Lung (tissue), 17 donors: ENCODE measurements at places on chromosomes 2 and 18.

- DNase-seq = no peak
Measured at GRCh38 chr2:119810049-119810630, 50.4 kb downstream of the PTPN4 start.

DNA sequence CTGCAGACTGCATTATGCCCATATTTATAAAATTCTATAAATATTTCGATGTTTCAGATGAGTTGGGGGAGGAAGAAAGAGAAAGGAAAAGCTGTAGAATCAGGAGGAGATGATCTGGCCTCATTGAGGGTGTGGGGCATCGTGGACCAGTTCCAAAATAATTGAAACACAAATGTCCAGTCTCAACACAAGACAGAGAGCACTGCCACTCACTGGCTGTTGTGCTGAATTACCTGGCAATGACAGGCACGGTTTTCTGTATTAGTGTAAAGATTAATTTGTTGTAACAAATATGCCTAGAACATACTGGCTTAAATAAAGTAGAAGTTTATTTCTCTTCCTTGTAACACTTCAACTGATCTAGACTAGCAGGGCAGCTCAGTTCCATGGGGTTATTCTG lies 24.1 kb downstream of the POLE4 start:
- no peak for DNase-seq

DNA sequence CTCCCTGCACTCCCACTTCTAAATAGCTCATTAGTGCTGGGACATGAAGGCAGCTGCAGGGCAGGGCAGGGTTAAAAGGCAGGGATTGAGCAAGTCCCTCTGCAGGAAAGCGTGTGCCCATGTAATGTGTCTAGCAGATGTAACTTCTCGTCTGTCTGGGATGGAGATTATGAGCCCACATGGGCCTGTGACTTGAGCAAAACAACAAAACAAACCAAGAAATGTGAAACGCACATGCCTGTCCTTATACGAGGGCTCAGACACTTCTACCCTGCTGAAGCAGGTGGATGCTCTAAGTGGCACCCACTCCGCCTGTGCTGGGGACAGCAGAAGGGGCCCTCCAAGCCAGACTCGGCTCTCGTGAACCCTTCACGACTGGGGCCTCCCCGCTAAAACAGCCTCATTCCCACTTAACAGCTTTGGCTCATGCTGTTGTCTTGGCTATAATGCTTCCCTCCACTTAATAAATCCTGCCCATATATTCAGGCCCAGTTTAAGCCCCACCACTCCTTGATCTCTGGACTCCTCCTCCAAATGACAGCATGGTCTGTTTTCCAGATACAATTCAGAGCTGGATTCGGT lies 40.9 kb downstream of the TMEM247 start:
- DNase-seq = peak; percentile 79

DNA sequence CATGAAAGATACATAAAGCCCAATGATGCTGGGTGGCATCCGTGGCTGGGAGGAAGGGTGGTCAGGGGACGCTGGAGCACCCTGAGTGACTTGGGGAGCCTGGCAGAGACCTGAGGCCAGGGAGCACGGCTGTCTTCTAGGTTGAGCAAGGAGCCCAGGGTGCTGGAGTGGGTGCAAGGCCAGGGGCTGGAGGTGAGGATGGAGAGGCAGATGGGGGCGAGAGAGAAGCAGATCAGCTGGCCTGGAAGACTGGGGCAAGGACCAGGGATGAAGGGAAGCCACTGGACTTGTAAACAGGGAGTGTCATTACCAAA lies 52.2 kb downstream of the FAM178B start:
- no peak for DNase-seq

DNA sequence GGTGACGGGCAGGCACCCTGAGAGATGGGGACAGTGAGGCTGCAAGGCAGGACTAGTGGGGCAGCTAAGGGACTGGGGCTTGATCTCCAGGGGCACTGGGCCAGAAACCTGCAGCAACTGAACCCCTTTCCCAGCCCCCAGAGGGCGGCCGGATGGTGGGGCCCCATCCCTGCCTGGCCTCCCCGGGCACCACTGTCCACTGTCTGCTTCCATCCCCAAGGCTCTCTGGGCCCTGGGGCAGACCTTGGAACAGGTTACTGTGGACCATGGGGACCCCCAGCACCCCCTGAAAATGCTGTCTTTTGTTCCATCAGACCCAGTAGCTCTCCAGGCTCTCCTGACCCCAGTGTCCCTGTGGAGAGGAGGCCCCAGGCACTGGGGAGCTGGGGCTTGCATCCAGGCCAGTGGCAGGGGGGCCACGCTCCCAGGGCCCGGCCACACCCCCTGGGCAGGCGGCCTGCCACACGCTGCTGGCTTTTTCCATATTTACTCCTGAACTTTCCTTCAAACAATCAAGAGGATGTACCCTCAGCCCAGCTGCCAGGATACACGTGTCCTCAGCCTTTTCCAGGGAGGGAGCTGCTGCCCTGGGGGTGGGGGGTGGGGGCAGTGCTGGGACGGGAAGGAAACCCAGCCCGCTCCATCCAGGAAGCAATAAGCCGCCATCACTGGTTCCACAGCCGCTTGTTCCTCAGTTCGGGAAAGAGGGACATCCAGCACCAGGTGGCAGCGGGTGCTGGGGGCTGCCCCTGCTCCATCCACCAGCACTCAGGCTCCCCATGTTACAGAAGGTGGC lies 102.3 kb upstream of the ODC1 start:
- DNase-seq = peak; percentile 56

GRCh38 chr18:59041819-59042815 lies 97.6 kb upstream of the SEC11C start:
- DNase-seq = no peak

DNA sequence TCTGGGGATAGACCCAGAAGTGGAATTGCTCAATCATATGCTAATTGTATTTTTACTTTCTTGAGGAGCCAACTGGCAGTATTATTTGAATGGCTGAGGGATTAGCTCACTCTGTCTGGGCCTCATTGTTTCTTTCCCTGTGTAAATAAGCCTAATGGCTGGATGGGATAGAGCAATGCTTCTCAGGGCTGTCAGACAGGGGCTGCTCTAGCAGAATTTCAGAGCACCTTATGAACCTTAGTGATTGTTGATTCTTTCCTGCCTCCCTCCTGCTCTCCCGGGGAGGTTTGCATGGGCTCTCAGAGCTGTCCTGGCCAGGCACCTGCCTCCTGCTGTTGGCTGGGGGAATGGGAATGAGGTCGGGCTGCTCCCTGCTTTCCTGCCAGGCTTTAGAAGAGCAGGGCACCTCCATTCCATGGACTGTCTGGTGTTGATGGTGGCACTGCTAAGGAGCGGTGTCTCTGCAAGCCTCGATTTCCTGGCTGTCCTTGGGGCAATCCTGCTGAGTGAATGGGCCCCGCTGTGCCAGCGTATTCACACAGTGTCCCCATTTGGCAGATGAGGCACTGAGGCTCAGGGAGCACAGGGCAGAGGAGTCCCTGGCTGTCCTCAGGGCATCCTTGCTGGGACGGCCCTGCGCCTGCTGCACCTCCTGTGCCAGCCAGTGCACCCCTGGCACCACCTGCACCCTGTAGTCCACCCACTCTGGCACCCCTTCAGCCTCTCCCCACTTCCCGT lies 468.2 kb upstream of the HS6ST1 start:
- DNase-seq = peak; percentile 63

DNA sequence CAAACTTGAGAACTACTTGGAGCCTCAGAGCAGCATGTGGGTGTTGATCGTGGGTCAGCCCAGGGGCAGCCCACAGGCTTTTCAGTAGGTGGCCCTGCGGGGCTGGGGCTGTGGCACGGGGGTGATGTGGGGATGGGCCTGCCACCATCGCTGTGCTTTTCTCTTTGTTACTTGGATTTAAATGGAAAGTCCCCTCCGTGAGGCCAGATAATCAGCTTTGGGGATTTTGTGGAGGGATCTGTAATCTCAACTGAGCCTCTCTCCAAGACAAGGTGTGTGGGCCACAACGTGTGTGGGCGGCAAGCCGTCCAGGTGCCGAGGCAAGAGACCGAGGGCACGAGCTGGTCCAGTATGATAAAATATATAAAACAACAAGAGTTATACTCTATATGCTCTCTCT lies 16.7 kb downstream of the COLEC11 start:
- DNase-seq = no peak

GRCh38 chr18:11992096-11992790 lies 10.9 kb downstream of the IMPA2 start:
- DNase-seq = no peak

- no peak for DNase-seq
Measured at GRCh38 chr2:192044496-192044895, 150.2 kb downstream of the TMEFF2 start.

- DNase-seq = no peak
Measured at GRCh38 chr2:231300722-231301076, 94.8 kb upstream of the B3GNT7 start.

DNA sequence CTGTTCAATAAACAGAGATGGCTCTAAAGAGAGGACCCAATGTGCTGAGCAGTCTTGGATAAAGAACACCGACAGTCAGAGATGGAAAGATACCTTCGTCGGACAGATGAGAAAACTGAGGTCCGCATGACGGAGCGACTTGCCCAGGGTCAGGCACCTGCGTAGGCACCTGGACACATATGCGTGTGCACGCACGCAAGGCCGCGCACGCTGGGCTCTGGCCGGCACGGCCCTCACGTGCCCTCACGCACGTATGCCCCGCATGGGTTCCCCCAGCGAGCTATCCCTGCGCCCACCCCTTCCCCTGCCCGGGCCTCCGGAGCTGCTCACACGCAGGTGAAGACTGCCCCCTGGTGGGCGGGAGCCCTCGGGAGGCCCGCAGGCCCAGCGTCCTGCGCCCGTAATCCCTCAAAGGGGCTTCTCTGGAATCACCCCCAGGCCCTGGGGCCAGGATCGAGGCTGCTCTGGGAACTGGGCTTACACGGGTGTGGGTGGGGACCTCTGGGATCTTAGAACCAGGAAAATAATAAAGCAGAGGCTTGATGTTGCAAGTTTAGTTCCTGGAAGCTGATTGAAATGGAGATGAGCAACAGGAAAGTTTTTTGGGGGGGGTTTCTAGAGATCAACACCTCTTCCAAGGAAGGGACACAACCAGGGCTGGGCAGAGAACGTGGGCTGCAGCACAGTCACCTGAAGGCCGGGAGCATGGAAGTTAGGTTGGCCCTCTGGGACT lies 246.3 kb downstream of the TNS1 start:
- DNase-seq = peak; percentile 91

GRCh38 chr2:41965173-41965908 lies 82.5 kb upstream of the PKDCC start:
- DNase-seq = no peak

DNA sequence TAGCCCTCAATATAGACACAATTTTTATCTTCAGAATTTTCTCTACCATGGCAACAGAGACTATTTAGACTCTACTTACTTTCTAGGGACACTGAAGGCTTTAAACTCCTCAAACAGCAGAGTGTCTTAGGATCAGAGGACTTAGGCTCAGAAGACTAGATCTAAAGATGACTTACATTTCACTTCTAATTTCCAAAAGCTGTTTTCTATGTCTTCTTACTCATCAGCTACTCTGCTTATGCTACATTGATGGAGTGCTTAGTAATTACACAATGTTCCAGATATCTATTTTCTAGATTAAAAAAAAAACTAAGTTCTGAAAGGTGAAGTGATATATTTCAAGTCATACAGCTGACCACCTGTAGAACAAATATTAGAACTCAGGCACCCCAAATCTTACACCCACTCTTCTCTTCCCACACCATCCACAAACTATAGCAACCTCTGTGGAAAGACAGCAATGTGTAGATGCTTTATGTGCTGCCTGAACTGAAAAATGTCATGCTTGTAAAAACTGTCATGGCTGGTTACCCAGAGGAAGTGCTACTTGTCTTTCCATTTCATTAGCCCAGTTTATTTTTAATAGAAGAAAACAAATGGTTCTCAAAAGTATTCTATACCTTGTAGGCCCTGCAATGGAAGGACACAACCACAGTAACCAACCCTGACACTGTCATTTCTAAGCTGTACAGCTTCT lies 831.0 kb upstream of the ACVR2A start:
- no peak for DNase-seq

DNA sequence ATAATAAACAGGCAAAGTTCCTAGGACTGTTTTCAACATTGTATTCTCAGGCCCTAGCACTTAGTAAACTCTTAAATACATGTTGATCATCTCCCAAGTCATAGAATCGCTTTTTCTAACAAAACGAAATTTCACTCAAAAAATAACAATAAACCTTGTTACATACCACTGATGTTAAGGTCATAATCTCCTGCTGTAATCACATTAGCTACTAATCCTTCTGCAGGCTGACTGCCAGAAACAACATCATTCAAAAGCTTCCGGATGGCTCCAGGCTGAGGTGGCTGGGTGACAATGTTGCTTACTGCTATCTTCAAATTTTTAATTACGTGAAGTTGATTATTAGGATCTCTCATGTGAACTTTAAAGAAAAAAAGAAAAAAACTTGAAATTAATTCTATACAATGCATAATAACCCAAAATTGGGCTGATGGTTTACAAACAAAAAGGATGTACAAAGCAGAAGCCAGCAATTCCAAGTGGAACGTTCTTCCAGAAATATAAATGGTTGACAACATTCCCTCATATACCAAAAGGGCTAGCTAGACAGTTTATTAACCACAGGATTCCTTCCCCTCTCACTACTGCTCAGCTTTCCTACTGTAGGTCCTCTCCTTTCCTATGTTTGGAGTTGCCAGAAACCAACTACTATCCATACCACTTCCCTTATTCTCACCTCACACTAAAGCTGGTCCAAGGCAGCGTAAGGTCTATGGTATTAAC lies 11.6 kb downstream of the TRAPPC8 start:
- no peak for DNase-seq

DNA sequence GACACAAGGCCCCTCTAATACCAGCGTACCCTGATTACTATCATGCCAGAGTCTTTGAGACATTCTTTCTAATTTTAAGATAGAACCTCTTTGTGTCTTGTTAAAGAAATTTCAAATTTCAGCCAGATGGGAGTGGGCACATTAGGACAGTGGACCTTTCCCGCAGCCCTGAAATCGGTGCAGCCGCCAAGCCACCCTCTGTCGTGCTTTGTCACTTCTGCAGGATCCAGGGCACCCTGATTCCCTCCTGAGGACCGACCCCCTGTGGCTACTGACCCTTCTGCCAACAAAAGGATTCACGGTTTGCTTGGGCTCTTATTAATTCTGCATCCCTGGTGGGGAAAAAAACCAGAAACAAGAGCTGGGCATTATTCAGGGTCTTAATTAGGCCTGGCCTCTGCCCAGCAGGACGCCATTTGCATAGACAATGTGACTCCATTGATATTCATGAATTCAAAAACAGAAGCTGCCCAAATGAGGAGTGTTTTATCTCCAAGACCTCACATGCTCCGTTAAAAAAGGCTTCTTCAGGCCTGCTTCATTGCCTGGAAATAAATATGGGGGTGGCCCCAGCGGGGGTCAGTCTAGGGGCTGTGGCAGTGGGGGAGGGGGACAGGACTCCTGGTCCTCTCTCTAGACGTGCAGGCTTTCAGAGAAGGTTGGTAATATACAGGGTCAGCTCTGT lies 116.9 kb downstream of the ALPK2 start:
- no peak for DNase-seq

- peak; percentile 30 for DNase-seq
Measured at GRCh38 chr2:45043174-45043573, 33.9 kb upstream of the SIX2 start.

- no peak for DNase-seq
Measured at GRCh38 chr18:29780816-29781215, 1261.7 kb downstream of the DSC3 start.

DNA sequence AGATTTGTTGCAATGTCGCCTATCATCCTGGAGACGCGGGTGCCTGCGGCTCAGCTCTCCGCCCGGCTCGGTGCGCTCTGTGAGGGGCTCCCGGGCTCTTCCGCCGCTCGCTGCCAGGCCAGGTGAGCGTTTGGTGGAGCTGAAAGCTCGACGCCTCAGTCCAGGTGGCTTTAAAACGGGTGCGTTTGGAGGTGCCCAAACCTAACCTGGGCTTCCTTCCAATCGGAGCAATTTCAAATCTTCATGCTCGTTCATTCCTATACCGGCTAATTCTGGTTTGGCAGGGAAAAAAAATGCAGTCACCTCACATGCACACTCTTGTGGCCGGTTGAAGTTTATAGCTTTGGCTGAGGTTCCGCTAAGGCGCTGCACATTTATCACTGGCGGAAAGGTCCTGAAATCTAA lies at the start of gene SLC16A14:
Gene SLC16A14 (minus strand): TSS at position 274 of the 405 bp plus-strand sequence. CDS start 9,572 bp downstream, outside the sequence.
- DNase-seq = peak; percentile 85
